ENCODE measurements at places on chromosomes 13 and 19.

GRCh38 chr19:6056282-6056741, 54.0 kb downstream of the RFX2 start:
- no peak for ATAC-seq

GRCh38 chr19:45455707-45456499, 11.9 kb upstream of the FOSB start:
- peak; percentile 75 for ATAC-seq

DNA sequence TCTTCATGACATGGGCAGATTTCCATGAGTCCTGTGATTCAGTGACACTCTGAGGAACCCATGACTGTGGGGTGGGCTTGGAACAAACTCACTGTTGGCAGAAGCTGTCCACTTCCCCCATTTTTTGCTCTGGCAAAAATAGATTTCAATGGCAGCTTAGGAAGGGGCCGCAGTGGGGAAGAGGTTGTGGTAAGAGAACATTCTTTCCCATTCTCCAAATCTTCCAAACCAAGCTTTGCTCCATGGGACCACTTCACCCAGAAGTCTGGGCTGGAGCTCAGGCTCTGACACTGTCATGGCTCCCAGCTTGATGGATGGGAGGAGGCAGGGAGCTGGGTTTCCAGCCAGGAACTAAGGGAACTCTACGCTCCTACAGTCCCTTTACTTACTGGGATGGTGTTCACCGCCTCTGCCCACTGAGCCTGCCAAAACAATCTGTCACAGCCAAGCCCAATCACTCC, 24.9 kb upstream of the MEDAG start:
- no peak for ATAC-seq

GRCh38 chr19:5091018-5091683, 122.2 kb downstream of the KDM4B start:
- ATAC-seq: no peak

- no peak for ATAC-seq
These were observed 16.0 kb upstream of the CCL25 start for GRCh38 chr19:8036434-8037099.

DNA sequence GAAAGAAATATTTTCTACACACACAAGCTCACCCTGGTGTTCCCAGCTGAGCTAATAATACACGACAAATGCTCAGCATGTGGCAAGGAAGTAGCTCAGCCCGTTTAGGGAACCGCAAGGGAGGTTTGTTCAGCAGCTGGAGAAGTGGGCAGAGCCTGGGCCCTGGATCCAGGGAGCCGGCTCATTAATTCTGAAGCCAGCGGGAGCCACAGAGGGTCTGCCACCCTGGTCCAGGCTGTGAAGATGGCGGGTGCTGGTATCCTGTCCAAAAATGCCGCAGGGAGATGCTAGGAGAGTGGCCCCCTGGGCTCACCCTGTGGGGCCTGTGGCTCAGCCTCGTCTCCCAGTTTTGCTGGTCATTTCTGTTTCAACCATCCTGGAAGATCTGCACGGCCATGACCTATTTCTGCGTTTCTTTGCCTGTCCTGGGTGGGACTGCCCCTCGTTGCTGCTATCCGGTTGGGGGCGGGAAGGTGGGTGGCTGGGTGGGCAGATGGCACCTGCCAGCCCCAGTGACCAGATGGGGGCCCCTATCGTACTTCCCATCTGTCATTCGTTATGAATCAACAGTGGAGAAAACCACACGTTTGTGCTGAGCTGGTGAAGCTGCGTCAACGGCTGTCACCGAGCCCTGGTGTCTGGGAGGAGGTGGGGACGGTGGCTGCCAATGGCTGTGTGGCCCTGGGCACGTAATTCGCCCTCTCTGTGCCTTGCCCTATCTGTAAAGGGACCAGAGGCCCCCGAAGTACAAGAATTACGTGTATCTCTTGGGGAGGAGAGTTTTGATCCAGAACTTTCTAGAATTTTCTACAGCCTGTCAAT, 2.7 kb upstream of the GNA15 start:
- ATAC-seq: peak; percentile 93

- ATAC-seq: peak; percentile 52
These were observed 19.8 kb upstream of the TCF3 start for GRCh38 chr19:1672038-1672768.

DNA sequence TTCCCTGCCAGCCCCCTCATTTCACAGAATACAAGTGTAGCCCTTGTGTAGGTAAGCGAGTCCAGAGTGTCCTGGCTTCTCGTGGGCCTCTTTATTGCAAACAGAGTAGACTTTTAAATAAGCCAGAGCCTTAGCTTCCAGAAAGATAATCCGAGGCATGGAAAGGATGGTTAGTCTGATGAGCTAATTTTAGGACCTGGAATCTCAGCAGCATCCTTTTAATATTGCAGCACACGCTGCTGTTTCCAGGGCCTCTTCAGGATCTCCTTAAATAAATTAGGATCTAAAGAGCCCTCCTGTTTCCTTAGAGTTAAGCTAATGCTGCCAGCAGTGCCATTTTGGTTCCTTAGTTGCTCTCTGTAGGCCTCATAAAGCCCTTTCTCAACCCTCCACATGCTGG, 99.2 kb downstream of the RFC3 start:
- no peak for ATAC-seq

- no peak for ATAC-seq
These were observed 242.7 kb downstream of the DCLK1 start for GRCh38 chr13:35888457-35888883.

- peak; percentile 82 for ATAC-seq
These were observed 41.7 kb upstream of the TFDP1 start for GRCh38 chr13:113542751-113543424.

DNA sequence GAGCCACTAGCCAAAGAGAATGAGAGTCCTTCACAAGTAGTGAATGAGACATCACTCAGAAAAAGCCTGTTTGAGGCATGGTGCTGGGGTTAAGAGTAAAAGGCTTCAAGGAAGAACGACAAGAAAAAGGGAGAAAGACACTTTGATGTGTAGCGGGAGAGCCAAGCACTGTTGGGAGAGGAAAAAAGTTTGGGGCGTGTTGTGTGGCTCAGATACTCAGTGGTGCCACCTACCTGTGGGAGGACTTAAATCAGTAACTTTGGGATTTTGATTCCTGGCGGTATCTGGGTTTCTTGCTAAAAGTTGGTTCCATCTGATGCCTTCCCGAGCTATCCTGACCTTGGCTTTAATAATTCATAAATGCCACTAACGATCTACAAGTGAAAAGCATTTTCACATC, 12.3 kb downstream of the ELSPBP1 start:
- no peak for ATAC-seq

DNA sequence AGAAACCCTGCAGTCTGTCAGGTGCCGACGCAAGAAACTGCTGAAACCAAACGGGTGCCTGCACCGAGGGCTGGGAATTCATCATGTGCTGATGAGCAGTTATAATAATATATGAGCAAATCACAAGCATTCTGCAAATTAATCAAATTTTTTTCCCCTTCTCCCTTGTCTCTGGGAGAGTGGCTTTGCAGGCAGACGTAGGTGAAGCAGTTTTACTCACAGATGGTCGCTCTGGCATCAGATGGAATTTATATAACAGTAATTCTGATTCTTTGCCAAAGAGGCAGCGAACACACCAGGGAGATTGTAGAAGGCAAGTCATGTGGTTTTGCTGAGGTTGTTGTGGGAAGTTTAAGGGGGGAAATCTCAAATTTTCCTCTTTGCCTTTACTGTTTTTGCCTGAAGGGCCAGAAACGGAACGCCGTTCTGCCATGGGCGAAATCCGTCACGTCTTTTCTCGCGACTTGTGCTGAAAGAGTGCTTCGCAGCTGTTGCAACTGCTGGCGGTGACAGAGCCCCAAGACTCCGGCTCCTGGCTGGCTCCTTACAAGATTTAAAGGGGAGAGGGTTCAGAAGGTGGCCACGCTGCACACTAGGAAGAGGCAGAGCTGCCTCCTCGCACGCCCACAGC, 320.1 kb downstream of the ZNF536 start:
- ATAC-seq: no peak

- no peak for ATAC-seq
These were observed 415.4 kb upstream of the PCDH20 start for GRCh38 chr13:61831026-61831425.

DNA sequence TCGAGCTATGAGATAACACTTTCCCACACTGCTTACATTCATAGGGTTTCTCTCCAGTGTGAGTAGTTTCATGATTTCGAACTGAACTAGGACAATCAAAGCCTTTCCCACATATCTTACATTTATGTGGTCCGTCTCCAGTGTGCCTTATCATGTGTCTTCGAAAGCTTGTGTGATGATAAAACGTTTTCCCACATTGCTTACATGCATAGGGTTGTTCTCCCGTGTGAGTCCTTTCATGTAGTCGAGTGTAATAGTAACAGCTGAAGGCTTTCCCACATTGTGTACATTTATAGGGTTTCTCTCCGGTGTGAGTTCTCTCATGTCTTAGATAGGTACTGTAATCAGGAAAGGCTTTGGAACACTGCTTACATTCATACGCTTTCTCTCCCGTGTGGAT, 16.3 kb downstream of the ZNF823 start:
- ATAC-seq: no peak

- no peak for ATAC-seq
These were observed 55.3 kb downstream of the FRY start for GRCh38 chr13:32086791-32087441.

- no peak for ATAC-seq
These were observed 23.8 kb downstream of the ZNF787 start for GRCh38 chr19:56097306-56097705.

GRCh38 chr13:60169239-60170031, 5.7 kb upstream of the DIAPH3 start:
- ATAC-seq: no peak

GRCh38 chr19:6516018-6516658, 14.0 kb upstream of the TUBB4A start:
- peak; percentile 68 for ATAC-seq

- ATAC-seq: no peak
These were observed 246.1 kb downstream of the UQCRFS1 start for GRCh38 chr19:28966737-28967399.

- no peak for ATAC-seq
These were observed 36.4 kb upstream of the IGSF23 start for GRCh38 chr19:44576843-44577565.

DNA sequence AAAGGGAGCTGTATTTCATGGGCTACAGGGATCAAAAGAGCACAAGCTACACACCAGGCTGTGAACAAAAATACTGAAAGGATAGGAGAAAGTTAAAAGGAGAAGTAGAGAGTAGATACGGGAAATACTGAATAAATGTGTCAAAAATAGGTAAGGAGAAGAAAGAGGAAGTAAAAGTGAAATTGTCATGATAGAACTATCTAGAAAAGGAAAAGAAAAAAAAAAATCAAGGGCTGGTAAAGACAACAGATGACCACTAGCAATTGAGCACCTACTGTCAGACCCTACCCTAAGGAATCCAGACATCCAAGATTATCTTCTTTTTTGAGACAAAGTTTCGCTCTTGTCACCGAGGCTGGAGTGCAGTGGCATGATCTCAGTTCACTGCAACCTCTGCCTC, 4.8 kb downstream of the RUBCNL start:
- ATAC-seq: peak; percentile 66

DNA sequence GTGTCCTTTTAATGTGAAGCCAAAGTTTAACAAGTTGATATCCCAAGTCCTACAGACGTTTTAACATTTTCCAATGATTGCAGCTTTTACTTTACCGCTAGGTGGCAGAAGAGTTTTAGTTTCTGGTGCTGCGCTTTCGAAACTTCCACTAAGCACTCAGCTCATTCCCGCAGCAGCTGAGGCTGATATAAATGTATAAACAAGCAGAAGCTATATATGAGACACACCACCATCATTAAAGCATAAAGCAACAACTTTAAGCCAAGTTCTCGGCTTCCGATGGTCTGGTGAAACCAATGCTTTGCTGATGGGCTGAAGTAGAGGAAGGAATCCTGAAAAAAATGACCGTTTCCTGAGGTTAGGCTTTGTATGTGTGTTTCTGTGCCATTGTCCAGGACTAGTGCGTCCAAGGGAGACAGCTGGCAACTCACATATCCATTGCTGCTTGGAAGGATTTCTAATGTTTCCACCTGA, 753.9 kb downstream of the OLFM4 start:
- no peak for ATAC-seq
